CD4-positive, alpha-beta memory T cell (primary cell): ENCODE measurements at places on chromosomes 5 and 9. TPM values are rescaled to one million over a fixed set of nuclear protein-coding genes. Genes with fewer than 3 reads are reported as not detected.

- DNase-seq: no peak
These were observed 14.3 kb upstream of the CXCL14 start for GRCh38 chr5:135593141-135593540.

GRCh38 chr5:56450766-56451165, 217.6 kb upstream of the ANKRD55 start:
- DNase-seq: no peak

GRCh38 chr5:179220716-179221115, 124.5 kb downstream of the ADAMTS2 start:
- no peak for DNase-seq

GRCh38 chr5:2929779-2930178, 178.3 kb upstream of the IRX2 start:
- DNase-seq: no peak

DNA sequence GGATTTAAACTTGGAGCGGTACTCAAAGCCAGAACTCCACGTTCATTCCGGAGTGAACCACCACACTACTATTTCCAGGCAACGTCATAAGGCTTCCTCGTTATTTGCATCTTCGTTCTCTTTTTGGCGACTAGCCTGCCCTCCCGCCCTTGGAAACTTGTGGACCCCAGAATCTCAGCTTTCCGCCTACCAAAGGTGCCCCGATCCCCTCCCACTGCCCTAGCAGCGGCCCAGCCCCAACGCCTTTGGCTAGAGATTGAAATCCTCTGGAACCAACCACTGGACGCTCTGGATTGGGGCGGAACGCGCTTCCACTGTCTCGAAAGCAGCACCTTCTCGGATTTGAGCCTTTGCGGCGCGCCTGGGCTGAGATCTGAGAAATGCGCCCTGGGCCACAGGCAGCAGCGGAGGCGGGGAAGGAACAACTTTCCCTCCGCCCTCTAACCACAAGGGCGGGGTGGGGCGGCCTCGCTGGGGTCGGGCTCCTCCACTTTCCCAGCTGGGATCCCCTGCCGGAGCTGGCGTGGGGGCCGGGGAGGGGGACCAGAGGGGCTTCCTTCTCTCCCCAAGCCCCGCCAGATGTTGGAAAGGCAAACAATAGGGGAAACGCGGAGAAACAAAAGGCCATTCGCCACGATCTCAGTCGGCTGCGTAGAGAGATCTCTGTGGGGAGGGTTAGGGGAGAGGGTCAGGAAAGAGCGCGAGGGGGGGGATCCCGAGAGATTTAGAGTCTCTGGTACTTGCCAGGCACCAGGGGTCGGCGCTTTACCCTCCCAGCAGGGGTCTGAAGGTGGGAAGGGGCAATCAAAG, 1.3 kb downstream of the MOB3B start:
- peak; percentile 50 for DNase-seq

- peak; percentile 43 for DNase-seq
These were observed 98.6 kb downstream of the FBXW11 start for GRCh38 chr5:171907725-171908343.

DNA sequence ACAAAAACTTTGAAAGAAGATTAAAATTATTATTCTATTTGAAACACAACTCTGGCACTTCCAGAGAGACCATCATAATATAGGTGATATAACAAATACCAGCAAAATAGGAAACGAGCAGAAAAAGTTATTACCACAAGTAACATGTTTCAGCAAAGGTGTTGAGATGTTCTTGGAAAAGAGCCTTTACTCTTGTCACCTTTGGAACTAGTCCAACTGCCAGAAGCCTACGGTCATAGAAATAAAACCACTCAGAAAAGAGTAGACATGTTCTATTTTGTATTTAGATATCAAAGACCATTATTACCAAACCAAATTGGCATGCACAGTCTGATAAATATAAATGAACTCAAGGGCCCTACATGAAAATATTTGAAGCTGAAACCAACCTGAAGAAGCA, 145.0 kb upstream of the DMAC1 start:
- DNase-seq: no peak

DNA sequence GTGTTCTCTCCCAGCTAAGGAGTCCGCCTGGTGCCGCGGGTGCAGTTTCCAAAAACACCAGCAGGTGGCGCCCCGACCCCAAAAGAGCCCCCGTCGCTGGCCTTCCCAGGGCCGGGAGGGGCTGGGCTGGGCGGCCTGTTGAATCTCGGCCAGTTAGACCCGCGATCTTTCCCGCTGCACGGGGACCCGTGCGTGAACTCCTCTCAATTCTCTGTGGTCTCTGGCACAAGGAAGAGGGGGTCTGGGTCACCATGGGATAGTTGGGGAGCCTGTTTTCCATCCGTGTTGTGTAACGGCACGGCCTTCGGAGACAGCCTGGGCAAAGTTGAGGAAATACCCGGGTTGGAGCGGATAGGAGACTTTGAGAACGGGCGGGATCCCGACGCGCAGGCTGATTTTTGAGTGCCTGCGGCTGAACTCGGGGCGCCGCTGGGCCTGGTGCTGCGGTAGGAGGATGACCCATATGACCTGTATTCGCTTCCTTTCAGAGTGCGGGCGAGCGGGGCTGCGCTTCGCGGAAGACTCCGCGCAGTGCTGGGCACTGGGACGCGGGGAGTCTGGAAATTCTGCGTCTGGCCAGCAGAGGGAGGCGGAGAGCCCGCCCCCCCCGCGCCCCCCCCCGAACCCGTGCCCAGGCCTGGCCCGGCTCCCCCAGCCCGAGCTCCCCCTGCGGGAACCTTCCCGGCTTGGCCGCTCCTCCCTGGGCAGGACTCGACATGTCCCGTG, 7.9 kb upstream of the PSD2 start:
- DNase-seq: peak; percentile 77

DNA sequence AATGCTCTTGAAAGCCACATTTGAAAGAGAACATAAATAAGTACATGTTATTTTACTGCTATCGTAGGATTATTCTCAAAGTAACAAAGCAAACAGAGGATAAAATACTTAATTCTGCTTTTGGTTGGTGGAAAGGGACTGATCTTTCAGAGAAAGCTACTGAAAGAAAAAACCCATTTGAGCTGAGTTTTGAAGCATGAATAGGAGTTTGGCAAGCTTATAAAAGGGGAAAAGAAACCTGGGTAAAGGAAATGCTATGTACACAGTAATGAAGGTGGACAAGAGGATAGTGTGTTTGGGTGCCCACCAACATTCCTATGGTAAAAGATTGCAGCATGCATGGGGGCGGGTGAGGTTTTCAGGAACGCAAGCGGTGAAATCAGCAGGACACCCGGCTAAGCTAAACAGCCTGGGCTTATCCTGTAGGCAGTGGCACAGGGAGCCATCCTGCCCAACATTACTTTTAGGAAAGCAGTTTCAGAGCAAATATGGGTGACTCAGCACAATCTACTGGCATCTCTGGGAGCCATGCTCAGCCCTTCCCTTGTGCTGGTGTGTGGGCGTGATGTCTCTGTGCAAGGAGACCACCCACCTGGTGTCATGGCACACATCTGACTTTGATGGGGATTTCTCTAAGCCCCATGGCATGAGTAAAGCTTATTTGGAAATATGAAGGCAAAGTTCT, 673.9 kb upstream of the KLF4 start:
- no peak for DNase-seq

- no peak for DNase-seq
These were observed 225.6 kb downstream of the SPOCK1 start for GRCh38 chr5:137273511-137273910.

GRCh38 chr5:17893026-17893635, 258.9 kb downstream of the TAF11L14 start:
- DNase-seq: no peak

DNA sequence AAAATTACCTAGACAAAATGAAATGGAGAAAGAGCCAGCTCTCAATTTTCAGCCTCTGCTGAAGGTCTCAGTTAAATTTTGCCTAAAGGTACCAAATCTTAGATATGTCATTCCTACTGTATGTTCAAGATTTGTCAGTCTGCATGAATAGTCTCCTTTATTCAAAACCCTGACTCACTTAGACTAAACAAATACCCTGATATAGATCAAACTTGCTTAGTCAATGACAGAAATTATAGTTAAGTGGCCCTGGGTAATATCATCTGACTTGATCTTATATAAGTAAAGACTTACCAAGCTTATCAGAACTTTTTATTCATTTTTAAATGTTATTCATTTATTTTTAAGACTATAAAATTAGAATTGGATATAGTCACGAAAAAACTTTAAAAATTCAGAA, 12.2 kb downstream of the MEGF9 start:
- DNase-seq: no peak

DNA sequence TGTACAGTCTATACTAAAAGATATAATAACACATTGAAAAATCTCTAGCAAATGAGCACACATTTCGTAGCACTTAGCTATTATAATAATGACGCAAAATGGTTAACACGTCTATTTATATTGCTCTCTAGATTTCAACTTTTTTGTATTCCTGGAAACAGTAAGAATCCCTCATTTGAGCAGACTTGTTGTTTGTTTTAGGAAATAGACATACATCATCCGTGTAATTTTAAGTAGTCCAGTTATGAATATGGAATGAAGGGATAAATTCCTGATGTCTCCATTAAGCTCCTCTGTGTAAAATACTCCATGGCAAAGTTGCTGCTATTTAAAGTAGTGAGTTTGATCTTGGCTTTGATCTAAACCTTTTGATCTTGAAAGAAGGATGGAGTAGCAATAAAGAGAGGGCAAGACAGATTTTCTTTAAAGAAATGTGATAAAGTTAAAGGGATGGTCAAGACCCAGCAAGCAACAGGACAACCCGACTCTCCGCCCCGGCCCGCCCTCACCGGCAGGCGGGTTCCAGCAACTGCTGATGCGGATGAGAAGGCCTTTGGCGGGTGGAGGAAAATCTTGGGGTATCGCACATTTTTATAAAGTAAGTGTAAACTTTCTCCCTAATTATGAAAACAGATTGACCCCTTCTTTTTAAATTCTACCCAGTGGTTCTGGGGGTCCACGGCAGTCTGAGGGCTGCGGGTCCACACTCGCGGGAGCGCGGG, 277.4 kb downstream of the AOPEP start:
- DNase-seq: peak; percentile 6

GRCh38 chr5:17898766-17899165, 264.5 kb downstream of the TAF11L14 start:
- no peak for DNase-seq

GRCh38 chr9:113984639-113985380, 93.3 kb downstream of the AMBP start:
- DNase-seq: no peak

GRCh38 chr5:92775711-92776615, 805.1 kb downstream of the NR2F1-AS1 start:
- DNase-seq: no peak

- no peak for DNase-seq
These were observed 26.2 kb downstream of the GPR21 start for GRCh38 chr9:123059472-123060220.

- DNase-seq: no peak
These were observed 32.2 kb upstream of the TJP2 start for GRCh38 chr9:69141851-69142250.

PCDHGA5 gene
- polyA plus RNA-seq: not detected

SVEP1 gene
- polyA plus RNA-seq: not detected

QRFP gene
- polyA plus RNA-seq: not detected

PDE8B gene
- 0.26 TPM for polyA plus RNA-seq

OSMR gene
- polyA plus RNA-seq: 0.37 TPM

ARHGEF37 gene
- polyA plus RNA-seq: not detected

LURAP1L gene
- polyA plus RNA-seq: not detected

DMGDH gene
- polyA plus RNA-seq: not detected

TOR1B gene
- polyA plus RNA-seq: 17.5 TPM

OLFML2A gene
- polyA plus RNA-seq: not detected

SLC4A9 gene
- polyA plus RNA-seq: not detected
